ENCODE measurements at places on chromosomes 1 and 21.

DNA sequence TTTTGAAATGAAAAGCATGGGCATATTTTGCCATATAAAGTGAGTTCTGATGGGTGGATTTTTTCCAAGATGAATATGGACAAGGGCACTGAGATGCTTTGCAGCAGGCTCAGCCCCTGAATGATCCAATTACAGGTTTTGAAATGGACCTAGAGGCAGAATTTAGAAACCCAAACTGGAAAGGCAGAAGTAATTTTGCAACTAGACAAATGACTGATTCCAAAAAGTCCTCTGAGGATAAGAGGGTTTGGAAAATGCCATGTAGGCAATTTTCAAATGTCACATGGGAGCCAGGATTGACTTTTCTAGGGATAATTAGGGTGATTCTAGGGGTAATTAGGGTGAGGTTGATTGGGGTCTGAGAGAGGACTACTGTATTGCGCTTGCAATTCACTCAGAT is 148.9 kb upstream of the ZNF648 start:
- no peak for DNase-seq

DNA sequence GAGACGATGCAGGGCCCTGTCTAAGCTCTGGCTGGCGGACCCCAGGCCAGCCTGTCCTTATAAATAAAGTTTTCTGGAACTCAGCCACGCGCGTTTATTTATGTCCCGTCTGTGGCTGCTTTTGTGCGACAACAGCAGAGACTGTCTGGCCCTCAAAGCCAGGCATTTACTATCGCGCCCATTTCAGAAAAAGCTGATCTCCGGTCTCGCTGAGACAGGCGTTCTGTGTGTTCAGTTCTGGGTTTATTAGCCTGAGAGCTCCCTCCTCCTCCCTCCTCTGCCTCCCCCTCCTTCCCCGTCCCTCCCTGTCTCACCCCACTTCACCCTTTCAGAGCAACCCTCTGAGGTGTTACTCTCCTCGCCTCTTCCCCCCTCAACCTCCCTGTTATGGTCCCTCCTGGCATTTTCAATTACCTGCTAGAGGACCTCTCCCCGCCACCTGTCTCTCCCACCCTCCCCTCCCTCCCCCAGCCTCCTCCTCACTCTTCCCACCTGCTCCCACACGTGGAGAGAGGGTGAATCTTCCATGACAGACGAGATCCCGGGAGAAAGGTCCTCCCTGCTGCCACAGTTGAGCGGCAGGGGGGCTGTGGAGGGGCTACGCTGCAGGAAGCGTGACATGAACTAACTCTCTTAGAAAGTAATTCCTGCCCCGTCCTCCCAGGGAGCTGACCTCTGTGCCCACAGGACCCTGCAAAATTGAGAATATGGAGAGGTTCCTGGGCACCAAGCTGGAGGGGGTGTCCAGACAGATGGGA is 59.9 kb downstream of the SPSB1 start:
- DNase-seq: no peak

- DNase-seq: no peak
Measured at GRCh38 chr1:175826705-175827104, 83.3 kb upstream of the TNR start.

DNA sequence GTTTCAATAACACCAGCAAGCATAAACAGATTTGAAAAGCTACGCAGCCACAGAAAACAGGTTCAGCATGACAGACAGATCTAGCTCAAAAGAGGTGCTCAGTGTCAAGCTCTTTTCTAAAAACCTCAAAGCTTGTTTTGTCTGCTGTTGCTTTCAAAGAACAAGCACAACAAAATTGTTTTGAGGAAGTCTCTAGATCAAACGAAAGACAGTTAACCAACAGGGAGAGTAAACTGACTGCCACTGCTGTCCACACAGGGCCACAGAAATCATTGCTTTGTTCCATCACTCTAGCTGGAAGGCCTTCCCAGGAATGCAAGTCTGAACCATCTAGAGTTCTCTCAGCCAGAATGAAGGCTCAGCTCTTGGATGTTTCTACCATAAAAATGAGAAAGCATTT is 12.8 kb downstream of the APP start:
- DNase-seq: no peak

DNA sequence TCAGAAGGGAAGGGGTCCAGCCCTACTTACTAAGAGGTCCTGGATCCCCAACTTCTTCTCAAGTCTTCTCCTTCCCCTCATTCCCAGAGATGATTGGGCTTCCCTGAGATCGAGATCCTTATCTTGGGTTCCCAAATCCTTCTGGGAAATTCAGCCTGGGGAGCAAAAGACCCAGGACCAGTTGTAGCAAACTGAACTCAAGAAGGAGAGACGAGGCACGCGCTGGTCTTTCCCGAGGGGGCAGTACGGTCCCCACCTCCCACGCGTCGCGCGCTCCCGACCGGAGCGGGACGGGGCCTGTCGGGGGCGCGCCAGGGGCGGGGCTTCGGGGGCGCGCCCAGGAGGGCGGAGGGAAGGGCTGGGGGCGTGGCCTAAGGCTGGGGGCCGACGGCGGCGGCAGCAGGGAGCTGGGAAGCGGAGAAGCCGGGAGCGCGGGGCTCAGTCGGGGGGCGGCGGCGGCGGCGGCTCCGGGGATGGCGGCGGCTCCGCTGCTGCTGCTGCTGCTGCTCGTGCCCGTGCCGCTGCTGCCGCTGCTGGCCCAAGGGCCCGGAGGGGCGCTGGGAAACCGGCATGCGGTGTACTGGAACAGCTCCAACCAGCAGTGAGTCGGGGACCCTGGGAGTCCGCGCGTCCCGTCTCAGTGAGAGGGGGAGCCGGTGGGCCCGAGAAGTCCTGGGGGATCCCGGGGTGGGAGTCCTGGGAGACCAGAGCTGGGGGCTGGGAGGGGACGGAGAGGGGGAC is at the start of gene EFNA3:
EFNA3 (plus strand) TSS at position 369 of the 741 bp plus-strand sequence; CDS start at position 474, 105 bp downstream.
- DNase-seq: no peak

DNA sequence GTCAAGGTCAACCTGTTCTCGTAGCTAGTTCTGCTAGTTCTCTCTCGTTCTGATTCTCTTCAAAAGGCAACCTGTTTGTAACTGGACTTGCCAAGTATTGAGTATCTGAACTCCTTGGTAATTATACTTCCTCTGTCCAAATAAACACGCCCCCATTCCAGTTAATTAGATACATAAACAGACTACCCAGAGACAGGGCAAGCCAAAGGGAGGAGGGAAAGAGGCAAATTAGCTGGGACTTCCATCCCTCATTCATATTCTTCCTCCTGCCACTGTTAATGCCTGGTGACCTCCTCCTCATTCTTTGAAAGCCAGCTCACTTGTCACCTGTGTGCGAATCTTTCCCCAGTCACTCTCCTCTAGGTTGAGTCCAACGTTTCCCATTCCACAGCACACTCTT is 62.9 kb downstream of the LPAR3 start:
- no peak for DNase-seq

GRCh38 chr1:207103892-207104373 is at the start of gene C4BPA:
C4BPA (plus strand) TSS chr1:207104233; CDS start chr1:207113026, 8,793 bp downstream.
- no peak for DNase-seq

DNA sequence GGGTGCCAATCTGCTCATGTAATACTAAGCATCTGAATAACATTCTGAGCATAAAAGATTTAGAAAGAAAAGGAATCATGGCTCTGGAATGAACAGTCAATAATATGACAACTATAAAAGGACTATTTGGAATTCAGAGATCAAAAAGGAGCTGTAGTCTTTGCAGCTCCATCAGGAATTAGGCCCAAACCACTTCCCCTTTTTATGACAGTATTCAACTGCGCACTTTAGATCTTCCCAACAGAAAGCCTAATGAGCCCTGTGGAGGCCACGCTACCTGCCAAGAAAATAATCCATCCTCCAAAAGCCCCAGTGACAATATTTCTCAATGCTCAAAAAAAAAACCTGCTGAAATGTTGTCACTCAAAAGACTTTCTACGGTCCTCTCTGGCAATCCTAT is 163.2 kb downstream of the SNX7 start:
- no peak for DNase-seq

DNA sequence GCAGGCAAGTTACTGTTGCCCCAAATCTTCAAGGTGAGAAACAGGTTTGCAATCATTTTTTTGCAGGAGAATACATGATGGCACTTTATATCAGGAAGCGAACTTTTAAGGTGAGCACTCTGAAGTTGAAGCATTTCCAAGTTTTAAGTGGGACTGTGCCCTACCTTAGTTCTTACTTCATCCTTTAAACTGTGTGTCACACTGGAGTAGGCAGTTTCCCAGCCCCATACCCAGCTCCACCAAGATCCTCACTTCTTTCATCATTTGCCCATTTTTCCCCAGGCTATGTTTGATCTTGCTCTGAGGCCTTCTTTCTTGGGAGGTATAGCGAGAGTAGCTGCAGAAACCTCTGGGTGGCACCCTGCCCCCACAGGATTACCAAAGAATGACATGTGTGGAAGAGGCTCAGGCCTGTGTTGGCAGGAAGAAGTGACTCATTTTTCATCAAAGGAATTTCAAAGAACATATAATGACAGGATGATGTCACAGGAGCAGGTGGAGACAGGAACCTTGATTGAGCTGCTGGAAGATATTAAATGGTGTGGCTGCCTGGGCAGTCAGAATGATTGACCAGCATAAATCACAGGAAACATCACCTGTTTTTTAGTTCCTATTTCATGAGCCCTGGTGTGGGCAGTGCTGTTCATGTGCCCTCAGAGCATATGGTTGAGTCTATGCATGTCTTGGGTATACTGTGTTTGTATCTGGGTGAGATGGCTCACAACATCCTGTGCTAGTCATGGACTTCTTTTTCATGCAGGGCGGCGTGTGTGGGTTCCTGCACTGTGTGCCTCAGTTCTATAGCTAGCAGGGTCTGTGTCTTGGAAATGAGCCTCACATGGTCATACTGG is 20.8 kb upstream of the MACF1 start:
- no peak for DNase-seq

GRCh38 chr1:16085522-16085921 is 12.1 kb upstream of the FAM131C start:
- DNase-seq: no peak

DNA sequence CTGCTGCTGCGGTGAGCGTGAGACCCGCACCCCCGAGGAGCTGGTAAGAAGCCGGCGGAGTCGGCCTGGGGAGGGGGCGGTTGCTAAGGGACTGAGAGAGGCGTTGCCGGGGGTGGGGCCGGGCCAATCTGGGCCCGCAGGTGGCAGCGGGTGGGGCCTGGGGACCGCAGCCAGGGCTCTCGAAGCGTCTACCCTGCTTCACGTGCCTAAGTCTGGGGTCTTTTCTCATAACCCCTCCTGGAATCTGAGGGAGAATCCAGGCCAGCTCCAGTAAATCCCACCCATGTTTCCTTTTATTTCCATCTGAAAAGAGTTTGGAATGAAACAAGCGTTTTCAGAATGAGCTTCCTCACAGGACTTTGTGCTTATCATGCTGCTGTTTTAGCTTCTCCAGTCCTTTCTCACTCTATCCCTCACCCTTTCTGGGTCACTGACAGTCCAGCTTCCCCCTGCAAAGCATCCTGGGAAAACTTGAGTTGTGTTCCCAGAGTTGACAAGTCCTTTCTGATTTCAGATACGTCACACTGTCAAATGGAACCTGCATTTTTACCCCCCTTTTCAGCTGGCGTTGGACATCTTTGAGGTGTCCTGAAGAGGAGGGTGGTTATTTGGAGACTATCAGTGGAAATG is 431 bp downstream of the CLCN6 start:
- peak; percentile 26 for DNase-seq

- DNase-seq: no peak
Measured at GRCh38 chr1:22111620-22112019, 31.3 kb downstream of the WNT4 start.

DNA sequence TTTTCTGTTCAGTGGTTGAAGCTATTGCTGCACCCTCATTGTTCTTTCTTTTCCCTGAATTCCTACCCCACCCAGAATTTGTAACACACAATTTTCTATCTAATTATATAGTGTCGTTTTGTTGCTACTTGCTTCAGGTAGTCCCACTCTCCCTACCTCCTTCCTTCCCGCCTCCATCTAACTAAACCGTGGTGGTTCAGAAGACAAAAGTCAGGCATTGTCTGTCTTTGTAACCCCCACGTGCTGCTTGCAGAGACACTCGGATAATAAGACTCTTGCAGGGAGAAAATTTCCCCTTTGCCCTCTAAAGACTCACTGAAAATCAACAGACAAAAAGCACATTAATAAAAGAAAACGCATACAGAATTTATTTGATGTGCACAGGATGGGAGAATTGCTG is 46.2 kb upstream of the BTG3 start:
- DNase-seq: no peak

- DNase-seq: no peak
Measured at GRCh38 chr1:230549625-230550024, 92.7 kb upstream of the COG2 start.

- no peak for DNase-seq
Measured at GRCh38 chr1:55463814-55464475, 248.8 kb upstream of the USP24 start.

DNA sequence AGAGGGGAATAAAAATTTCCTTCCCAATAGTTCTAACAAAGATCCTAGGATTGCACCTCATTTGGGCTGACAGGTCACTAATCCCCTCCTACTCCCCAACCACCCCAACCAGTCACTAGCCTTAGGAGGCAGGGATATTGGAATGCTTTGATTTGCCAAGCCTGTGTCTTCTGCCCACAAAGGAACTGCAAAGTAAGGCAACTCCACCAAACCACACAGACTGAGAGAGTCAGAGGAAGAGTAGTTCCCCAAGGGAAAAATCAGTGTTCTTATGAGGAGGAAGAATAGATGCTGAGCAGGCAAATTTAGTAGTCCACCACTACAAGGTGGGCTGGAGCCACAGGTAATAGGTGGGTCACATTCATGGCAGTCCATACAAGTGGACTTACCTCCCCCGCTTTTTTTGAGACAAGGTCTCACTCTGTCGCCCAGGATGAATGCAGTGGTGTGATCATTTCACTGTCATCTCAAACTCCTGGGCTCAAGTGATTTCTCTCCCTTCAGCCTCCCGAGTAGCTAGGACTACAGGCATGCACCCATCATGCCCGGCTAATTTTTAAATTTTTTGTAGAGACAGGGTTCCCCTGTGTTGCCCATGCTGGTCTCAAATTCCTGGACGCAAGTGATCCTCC is 3.7 kb upstream of the TMEM39B start:
- DNase-seq: peak; percentile 55

GRCh38 chr1:3333903-3334302 is 120.6 kb upstream of the ARHGEF16 start:
- no peak for DNase-seq

- no peak for DNase-seq
Measured at GRCh38 chr21:38861989-38862683, 56.4 kb downstream of the ETS2 start.

- no peak for DNase-seq
Measured at GRCh38 chr21:45488931-45489721, 53.1 kb downstream of the SLC19A1 start.

GRCh38 chr1:35316264-35316663 is 47.8 kb downstream of the ZMYM4 start:
- DNase-seq: no peak

GRCh38 chr1:19793360-19794046 is 6.2 kb downstream of the TMCO4 start:
- DNase-seq: no peak
